Small intestine (tissue), 16 donors: ENCODE measurements at places on chromosomes 1 and 21.

DNA sequence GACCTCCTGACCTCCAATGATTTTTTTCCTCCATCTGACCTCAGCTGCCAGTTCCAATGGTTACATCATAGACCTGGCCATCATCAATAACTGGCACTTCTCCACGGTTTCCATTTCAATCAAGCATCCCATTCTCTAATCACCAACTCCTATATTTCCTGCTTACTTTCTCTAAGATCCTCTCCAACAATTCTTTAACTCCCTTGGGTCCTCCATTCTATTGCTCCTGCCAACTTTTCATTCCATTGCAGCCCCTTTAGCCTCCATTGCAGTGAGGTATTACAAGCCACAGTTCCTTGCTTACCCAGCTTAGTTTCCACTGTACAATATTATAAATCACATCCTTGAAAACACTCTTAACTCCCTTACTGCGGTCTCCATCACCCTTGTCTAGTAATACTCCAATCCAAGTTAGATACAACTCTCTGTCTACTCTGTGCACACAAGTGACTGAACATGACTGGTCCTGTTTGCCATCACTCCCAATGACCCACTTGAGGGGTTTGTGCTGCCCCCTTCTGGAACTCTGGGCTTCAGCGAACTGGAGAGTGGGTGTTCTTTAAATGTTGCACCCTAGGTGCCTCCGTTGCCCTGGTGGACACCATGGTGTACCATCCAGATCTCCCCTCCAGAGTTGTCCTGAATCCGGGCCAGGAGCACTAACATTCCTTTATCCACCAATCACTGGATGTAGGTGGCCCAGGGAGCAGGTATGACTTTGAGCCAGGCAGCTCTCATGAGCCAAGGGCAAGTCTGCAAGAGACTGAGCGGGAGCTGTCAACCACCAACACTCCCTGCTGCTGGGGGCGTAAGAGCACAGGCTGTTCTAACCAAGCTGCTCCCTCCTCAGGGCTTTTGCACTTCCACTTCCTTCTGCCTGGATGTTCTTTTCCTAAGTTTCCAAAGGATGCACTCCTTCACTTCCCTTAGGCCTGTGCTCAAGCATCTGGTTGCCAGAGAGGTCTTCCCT is 3.7 kb upstream of the FNDC7 start:
- DNase-seq = peak; percentile 41

DNA sequence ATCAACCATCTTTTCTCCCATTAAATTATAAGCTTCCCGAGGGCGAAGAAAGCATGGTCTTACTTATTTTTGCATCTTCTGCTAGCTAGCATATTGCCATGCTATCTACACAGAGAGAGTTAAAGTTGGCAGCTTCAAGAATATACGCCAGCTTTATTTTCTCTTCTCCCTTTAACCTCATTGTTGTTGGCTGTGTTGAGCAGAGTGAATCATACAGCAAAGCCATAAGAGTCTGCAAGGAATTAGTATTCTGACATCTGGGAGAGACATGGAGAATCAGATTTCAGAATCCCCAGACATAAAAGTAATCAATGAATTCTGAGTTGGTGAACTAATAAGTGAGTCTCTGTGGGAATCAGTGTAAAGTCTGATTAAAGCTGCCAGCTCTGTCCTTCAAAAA is 649.6 kb upstream of the PTBP2 start:
- DNase-seq = no peak

- DNase-seq = no peak
Measured at GRCh38 chr21:44940116-44940631, 345 bp downstream of the SLX9 start.

- DNase-seq = peak; percentile 45
Measured at GRCh38 chr1:237851210-237851845, 39.4 kb downstream of the ZP4 start.

GRCh38 chr1:241311056-241311746 is 45.8 kb downstream of the RGS7 start:
- no peak for DNase-seq

GRCh38 chr1:227263869-227264268 is 54.4 kb downstream of the CDC42BPA start:
- no peak for DNase-seq

DNA sequence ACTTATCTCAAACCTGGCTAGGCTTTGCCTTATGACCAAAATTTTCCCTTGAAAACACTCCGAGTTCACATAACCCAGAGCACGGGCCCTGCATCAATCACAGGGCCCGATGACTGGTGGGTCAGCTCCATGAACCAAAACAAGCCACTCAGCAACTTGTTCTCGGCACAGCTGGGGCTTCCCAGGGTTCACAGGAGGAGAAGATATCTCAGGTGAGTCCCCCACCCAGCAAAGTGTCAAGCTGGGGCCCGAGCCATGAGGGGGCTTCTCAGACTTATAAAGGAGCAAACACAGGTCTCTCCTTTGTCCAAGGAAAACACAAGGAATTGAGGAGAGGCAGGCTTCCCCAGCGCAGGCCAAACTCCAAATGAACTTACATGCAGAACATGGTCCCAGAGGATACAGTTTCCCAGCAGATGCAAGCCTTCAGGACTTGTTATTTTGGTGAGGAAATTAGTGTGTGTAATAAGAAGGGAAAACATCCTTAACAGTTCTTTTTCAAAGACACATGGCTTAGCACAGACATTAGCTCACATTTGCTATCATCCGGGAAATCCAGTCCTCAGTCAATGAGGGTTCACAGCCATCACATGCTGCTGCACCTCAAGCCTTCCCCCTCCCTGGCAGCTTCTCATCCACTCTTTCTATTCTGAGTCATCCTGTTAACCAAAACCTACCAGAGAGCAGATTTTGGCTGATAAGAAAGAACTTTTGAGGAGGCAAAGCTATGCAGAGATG is 98.1 kb upstream of the NFIA start:
- DNase-seq = no peak

DNA sequence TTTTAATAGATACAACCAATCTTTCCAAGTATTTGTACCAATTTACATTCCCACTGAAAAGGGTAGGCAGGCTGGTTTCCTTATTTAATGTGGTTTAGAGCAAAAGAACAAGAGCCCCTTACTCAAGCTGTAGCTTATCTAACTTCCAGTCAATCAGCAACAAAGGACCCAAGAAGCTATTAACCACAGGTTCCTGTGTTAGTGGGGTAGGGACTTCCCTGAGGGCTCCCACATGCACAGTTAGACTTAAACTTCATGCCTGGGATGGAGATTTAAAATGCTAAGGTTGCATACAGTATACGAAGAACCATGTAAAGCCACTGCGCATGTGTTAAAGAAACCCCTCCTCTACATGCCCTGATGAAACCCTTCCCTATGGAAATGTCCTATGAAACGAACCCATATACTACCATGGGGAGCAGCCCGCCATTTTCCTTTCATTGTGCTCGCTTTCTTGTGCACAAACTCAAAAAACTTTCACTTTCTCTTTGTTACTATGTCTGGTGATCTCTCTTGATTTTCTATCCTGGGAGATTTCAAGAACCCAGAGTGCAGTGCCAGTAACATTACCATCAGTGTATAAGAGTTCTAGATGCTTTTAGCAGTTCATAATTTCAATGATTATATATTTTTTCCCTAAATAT is 23.3 kb upstream of the ST6GALNAC5 start:
- no peak for DNase-seq

GRCh38 chr1:160400223-160400645 is at the start of gene VANGL2:
TSS of gene VANGL2 (plus strand) at chr1:160400564. CDS start at chr1:160415838, 15,274 bp downstream.
- peak; percentile 60 for DNase-seq

GRCh38 chr1:116671912-116672311 is 4.4 kb upstream of the IGSF3 start:
- DNase-seq = no peak

- DNase-seq = no peak
Measured at GRCh38 chr21:44550807-44551206, 498 bp downstream of the KRTAP10-2 start.

DNA sequence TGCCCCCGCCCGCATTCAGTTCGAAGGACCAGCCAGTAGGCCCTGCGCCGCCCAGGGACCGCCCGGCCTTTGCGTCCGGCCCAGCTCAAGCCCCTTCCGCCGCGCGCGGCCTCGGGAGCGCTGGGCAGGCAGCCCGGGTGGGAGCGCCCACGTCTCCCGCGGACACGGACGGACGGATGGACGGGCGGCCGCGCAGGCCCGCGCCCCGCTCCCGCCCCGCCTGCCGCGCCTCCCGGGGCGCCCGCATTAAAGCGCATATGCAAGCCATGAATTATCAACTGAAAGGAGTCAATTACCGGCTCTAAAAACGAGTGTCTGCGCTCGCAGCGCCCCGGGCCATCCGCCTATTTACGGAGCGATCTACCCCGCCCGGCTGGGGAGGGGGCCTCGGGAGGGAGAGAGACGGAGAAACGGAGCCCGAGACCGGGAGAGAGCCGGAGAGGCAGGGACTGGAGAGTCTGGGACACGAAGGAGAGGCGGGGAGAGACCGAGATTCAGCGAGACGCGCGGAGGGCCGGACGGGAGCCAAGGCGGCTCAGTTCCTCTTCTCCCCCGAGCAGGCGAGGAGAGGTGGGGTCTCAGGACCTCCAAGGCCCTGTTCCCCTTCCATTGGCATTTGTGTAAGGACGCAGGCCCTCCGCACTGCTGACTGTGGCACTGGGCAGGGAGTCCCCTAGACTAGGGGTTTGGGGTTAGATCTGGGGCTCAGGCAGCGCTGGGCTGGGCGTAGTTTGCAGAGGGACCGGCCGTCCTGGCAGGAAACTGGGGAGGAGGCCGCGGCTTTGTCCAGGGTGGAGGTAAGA is 41.3 kb upstream of the DMBX1 start:
- peak; percentile 31 for DNase-seq

- DNase-seq = no peak
Measured at GRCh38 chr1:11541956-11542355, 63.0 kb downstream of the DISP3 start.

DNA sequence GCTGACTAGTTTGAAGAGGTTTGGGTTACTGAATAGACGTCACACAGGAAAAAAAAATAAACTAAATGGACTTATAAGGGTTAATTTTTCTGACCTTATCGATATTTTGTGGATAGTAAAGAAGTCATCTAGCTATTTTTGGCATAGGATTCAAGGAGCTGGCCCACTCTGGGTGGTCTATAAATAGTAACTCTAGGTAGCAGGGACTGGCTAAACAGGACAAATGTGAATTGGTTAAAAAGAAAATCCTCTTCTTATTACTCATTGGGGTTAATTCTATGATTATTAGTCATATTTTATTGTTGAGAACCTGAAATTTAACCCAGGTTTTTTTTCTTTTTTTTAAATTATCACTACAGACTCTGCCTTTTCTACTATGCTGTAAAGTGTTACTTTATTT is 61.7 kb downstream of the ATF6 start:
- no peak for DNase-seq

DNA sequence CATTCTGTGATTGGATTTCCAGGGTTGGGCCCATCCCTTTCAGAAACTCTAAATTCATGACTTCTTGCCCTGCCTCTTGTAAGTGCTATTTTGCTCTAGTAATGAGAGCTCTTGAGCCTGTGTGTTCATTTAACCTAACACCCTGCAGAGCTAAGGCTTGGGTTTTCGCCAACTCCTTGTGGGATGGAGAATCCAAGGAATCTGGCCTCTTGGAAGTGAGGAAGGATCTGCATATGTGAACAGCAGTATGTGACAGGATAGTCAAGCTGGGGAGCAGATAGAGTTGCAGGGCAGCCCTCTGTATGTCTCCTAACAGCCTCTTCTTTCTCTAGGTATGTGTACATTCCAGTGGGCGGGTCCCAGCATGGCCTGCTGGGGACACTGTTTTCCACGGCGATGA is 258.9 kb downstream of the HHAT start:
- DNase-seq = no peak

DNA sequence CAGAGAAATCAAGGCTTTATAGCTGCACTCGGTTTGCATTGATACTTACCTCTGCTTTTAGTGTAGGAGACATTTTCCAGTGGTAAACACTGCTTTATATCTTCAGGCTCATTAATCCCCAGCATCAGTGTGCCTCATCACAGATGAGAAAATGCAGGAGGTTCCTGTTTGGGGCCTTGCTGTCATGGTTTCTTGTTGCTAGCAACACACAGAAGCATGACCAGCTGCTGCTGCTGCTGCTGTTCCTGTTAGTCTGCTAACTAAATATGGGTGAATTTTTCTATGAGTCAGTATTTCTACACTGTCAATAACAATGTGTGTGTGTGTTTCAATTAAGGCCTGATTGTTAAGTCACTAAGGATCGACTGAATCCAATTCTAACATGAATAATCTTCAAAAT is 85.8 kb upstream of the RGS1 start:
- peak; percentile 59 for DNase-seq

GRCh38 chr1:54272772-54273091 is 72.8 kb downstream of the MRPL37 start:
- no peak for DNase-seq

DNA sequence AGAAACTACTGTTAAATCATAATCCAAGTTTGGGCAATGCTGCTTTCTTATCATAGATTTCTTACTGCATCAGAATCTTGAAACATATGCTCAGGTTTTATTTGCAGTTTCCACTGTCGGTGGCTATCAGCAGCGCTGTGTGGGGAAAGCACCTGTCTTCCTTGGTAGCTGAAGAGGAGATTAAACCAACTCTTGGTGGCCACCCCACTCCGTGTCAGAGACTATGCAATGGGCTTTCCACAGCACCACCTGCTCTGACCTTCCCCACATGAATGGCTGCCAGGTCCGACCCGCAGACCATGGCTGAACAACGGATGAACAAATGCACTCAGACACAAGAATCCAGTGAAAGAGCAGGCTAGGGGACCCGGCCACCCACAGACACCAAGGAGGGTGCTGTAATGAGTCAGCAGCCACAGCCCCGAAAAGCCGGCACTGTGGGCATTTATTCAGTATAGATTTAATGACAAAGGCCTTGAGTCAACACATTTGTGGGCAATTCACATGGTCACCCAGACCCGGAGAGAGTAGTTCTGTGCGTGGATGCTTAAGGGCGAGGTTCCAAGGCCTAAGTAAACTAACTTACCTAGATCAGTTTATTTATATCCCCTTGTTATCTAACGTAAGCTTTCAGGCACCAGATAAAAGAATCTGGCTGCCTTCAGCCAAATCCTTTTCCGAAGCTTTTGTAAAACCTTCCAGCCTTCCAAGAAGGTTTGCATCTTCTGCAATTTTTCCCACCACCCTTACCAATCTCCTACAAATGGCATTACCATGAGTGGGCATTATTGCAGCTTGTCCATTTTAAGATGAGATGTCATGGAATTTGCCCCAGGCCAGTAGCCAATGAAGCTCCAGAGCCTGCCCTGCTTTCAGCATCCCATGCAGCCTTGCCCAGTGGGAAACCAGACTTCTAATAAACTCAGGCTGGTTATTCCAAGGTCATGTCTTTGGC is 82.7 kb downstream of the HLCS start:
- no peak for DNase-seq

- DNase-seq = peak; percentile 26
Measured at GRCh38 chr21:38957575-38958322, 152.0 kb downstream of the ETS2 start.

DNA sequence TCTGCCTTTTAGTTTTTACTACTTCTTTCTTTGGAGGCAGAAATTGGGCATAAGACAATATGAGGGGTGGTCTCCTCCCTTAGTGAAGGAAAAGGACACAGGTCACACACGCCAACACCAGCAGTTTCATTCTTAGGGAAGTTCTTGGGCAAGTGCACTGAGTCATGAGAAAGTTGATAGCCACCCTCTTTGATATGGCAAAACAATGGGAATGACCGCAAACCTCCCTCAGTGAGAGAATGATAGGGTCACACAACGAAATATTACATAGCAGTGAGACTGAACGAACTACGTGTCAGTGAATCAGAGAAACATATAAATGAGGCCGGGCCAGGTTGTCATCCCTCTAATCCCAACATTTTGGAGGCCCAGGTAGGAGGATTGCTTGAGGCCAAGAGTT is 20.0 kb downstream of the IL6R start:
- DNase-seq = no peak
